Activated CD4-positive, alpha-beta T cell treated with anti-CD3 and anti-CD28 coated beads for 36 hours (primary cell): ENCODE measurements at places on chromosomes 5 and 9.

- DNase-seq: no peak
Measured at GRCh38 chr5:34703767-34704713, 47.9 kb downstream of the RAI14 start.

DNA sequence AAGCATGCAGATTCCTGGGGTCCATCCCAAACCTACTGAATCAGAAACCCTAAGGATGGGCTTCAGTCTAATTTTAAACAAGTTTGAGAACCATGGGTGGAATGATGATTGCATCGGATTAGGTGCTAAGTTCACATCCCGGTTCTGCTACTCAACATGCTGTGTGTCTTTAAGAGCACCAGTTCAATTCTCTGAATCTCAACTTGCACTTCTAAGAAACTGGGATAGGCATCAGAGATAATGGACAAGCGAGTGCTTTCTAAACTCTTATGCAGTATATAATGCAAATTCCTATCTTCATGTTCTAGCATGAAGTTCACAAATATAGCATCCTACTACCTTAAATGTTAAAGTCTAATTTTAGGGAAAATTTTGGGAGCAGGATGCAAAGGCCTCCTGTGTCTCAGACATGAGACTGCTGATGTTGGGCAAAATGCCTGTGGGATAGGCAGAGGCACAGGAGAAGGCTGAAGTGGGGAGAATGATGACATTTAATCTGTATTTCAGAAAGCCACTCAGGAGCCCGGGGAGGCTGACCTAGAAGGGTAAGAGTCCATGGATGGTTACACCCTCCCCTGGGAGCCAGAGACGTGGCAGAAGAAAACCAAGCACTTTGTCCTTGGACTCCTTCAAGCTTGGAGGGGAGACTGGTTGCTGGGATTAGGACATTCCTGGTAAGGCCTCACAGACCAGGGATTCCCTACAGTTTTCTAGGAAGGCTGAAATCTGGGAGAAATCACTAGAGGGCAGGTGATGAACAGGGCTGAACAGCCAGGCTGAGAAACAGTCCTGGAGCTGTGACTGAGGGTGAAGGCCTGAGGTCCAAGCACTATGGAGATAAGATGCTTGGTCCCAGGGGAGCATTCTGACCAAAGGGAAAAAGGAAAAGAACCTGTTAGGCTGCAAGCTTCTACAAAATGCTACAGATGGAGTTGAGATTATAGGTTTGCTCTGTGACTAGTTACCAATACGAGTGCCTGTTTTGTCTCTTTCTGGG lies 311.9 kb upstream of the PANK3 start:
- no peak for DNase-seq

DNA sequence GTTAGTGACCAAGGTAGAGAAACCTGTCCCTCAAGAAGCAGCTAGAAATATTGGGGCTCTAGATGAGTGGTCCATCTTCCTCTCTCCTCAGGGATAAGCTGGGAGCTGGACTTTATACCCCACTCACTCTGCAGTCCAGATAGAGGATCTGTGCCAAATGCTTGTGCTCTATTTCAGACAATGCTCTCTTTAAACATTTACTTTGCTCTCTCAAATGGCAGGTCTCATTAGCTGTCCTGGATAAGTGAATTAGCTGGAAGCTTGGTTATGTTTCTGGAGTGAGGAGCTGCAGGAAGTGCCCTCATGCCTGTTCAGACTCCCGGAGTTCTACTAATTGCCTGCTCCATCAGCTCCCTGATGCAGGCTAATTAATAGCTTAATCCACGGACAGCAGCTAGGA lies 151.1 kb upstream of the CCDC152 start:
- DNase-seq: no peak

GRCh38 chr5:61139931-61140330 lies 22.3 kb downstream of the SMIM15 start:
- no peak for DNase-seq

- no peak for DNase-seq
Measured at GRCh38 chr5:11298877-11299276, 537.8 kb upstream of the DAP start.

- DNase-seq: no peak
Measured at GRCh38 chr9:131946180-131946579, 133.5 kb downstream of the MED27 start.

- DNase-seq: no peak
Measured at GRCh38 chr9:136690806-136691261, 3.6 kb upstream of the AGPAT2 start.

DNA sequence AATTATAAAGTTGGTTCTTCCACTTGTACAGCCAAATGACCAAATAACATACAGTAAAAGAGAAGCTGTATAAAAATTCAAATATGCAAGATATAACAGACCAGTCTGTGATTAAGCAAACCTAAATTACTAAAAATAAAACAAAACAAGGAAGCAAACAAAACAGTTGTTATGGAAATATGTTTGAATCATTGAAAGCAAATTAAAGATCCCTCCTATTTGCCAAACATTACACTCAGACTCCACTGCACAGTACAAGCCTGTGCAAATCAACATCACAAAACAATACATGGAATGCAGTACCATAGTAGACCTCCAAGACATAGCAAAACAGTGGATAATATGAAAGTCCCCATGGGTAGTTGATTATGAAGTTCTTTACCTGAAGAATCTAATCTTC lies 288.1 kb upstream of the PTGER4 start:
- DNase-seq: no peak

DNA sequence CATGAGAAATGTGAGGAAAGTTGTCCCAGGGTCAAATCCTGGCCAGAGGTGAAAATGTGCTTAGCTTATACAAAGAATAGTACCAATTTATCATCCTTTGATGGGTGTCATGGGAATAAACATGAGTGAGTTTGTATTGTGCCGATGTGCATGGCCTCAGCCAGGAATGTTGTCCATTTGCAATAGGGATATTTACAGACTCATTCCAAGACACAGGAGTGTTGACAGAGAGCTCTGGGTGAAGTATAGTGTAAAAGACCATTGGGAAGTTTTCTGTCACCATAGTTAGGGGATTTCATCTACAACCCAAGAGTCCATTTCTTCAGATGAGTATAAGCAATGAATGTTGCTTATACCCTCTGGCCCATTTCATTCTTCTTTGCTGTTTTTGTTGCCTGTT lies 160.1 kb downstream of the DMAC1 start:
- no peak for DNase-seq

GRCh38 chr9:95004411-95005277 lies 278.1 kb downstream of the AOPEP start:
- peak; percentile 57 for DNase-seq

GRCh38 chr9:125885405-125886034 lies 138.3 kb downstream of the PBX3 start:
- DNase-seq: no peak

DNA sequence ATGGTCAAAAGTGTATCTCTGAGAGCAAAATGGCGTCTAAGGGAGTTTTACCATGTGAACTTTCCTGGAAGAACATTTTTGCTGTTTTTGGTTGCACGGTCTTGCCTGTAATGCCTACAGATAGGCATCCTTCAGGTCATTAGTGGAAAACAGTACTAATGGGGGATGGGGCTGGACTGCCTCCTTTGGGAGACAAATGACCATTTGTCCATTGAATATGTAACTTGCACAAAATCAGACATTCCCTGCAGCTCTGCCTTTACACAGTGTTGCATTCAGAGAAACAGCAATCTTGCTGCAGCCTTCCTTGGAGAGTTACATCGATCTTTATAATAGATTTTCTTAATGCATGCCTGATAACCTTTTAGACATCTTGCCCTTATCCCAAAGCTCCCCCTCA lies 138.5 kb upstream of the EGFLAM start:
- DNase-seq: no peak

DNA sequence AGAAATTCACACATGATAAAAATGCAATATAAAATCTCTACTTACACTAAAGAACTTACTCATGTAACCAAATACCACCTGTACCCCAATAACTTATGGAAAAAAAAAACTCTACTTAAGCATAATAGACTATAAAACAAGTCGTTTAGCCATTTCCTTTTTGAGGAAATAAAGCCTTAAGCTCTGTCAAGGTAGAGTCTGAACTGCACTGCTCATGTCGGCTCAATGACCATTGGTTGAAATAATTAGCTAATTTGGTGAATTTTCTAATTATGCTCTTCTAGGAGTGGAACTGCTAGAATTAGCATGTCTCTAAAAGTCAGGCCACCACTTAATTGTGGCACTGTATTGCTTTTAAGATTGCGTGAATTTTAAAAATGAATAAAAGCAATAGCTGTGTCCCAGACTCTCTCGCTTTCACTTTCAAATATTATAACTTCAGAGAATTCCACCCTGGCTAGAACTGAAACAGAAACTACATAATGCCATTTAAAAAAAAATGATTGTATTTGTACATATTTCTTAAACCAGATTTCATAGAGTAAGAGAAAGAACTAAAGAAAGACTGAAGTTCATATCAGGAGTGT lies 113.0 kb upstream of the PCA3 start:
- no peak for DNase-seq

DNA sequence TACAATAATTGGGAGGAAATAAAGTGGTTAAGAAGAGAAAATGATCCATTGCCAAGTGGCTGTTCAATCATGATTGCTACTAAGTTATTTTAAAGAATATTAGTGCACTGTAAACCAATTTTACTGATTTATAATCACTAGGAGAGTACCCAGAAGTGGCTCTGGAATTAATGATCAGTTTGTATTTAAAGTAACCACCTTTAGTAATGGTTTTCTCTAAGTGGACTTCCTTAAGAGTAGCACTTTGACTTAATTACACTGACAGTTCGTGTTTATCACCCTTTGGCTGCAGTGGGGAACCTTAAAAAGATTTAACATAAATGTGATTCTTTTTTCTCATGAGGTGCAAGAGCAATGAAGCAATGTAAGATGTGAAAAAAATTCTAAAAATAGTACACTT lies 310.8 kb downstream of the CDH12 start:
- DNase-seq: no peak

GRCh38 chr5:405421-405820 lies 37.6 kb upstream of the EXOC3 start:
- DNase-seq: no peak

- DNase-seq: no peak
Measured at GRCh38 chr5:164377746-164378145, 872.3 kb downstream of the MAT2B start.

DNA sequence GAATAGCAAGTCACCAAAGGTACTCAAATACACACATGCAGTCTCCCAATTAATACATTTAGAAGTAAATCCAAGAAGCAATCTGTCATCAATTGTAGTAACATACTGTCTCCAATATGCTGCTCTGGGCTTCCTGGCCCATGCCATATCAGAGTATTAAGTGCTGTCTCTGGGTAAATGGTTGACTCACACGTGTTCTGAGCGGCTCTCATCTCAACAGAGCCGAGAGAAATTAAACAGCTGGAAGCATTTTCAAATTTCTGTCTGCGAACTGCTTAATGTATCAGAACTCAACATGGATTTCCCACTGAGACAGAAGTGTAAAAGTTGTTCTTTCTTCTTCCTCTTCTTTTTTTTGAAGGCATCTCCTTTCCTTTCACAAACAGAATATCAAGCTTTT lies 247.3 kb upstream of the TAS2R1 start:
- no peak for DNase-seq

- no peak for DNase-seq
Measured at GRCh38 chr5:65832152-65832551, 94.2 kb upstream of the ERBIN start.

- no peak for DNase-seq
Measured at GRCh38 chr5:116479776-116480675, 94.6 kb downstream of the SEMA6A start.

DNA sequence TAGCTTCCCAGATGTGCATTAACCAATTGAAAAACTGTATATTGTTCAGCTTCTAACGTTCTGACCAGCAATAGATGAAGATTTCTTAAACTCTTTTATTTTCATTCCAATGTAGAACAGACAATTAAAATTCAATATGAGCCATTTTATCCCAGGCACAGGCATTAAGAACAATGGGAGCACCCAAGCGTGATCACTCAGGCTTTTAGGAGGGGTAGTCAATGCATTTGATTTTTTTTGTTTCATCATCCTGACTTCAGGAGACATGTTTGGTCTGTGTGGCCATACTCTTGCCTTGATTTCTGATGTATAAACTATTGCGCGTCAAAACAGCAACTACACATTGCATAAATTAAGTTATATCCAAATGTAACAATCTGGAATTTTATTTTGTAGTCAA lies 653.0 kb upstream of the RORB start:
- DNase-seq: no peak

- no peak for DNase-seq
Measured at GRCh38 chr5:110269478-110270142, 456.9 kb downstream of the TMEM232 start.

GRCh38 chr5:140261403-140262171 lies 41.3 kb downstream of the PFDN1 start:
- peak; percentile 41 for DNase-seq

DNA sequence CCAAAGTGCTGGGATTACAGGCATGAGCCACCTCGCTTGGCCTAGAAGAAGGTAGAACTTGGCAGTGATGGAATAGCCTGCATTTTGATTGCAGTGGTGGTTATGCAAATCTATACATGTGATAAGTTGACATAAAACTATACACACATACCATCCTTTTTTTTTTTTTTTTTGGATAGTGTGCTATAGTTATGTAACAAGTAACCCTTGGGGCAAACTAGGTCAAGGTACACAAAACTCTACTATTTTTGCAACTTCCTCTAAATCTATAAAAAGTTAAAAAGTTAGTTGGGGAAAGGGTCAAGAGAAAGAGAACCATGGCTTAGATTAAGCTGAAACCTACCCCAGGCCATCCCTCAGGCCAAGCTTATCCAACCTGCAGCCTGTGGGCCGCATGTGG lies 11.1 kb downstream of the TRIM14 start:
- no peak for DNase-seq

- peak; percentile 27 for DNase-seq
Measured at GRCh38 chr5:61790678-61791077, 458.6 kb downstream of the ZSWIM6 start.

- DNase-seq: no peak
Measured at GRCh38 chr9:129557192-129558036, 63.5 kb downstream of the C9orf50 start.

GRCh38 chr9:13174906-13175639 lies 104.4 kb downstream of the MPDZ start:
- no peak for DNase-seq

DNA sequence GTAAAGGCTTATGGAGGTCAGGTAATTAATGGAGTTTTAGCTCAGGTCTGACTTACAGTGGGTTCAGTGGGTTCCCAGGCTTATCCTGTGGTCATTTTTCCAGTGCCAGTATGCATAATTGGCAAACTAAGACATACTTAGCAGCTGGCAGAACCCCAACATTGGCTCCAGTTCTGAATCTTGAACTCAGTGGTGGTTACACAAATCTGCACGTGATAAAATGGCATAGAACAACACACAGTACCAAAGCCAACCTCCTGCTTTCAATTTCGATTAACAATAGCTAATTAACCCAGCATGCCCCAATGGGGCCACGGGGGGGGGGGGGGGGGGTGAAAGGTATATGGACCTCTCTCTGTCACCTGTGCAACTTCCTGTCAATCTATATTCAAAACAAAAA lies 19.0 kb upstream of the BARX1 start:
- DNase-seq: no peak

DNA sequence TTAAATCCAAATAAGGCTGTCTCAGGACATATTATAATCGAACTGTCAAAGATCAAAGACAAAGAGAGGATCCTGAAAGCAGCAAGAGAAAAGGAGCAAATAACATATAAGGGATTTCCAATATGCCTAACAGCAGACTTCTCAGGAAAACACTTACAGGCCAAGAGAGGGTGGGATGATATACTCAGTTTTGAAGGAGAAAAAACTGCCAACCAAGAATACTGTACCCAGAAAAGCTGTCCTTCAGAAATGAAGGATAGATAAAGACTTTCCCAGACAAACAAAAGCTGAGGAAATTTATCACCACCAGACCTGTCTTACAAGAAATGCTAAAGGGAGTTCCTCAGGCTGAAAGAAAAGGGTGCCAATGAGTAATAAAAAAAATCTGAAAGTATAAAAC lies 16.0 kb downstream of the EGFLAM start:
- DNase-seq: no peak
